ENCODE measurements at places on chromosomes 7 and 10.

GRCh38 chr10:52409928-52410327 lies 95.8 kb downstream of the DKK1 start:
- DNase-seq = no peak

- DNase-seq = no peak
Observed at GRCh38 chr7:129698516-129699418, 87.2 kb downstream of the NRF1 start.

GRCh38 chr7:91876391-91877133 lies 3.9 kb downstream of the MTERF1 start:
- DNase-seq = no peak

GRCh38 chr10:112624546-112625048 lies 177.6 kb downstream of the VTI1A start:
- no peak for DNase-seq

GRCh38 chr10:97659589-97659988 lies 19.1 kb downstream of the PI4K2A start:
- DNase-seq = no peak

DNA sequence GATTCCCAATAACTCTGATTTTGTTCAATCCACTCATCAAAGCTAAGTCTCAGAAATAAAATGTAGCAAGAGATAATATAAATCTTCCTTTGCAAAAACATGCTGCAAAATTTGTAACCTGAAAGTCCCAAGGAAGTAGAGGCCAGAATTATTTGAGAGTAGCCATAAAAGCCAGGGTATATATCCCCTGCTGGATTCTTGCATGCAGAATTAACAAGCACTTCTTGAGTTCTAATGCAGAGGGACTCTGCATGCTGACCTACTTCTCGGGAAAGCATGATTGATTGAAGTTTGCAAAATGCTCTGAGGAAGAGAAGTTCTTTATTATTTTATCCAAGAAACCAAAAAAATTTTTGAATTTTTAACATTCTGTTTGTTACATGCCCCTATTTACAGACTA lies 121.6 kb downstream of the THSD7A start:
- DNase-seq = no peak

DNA sequence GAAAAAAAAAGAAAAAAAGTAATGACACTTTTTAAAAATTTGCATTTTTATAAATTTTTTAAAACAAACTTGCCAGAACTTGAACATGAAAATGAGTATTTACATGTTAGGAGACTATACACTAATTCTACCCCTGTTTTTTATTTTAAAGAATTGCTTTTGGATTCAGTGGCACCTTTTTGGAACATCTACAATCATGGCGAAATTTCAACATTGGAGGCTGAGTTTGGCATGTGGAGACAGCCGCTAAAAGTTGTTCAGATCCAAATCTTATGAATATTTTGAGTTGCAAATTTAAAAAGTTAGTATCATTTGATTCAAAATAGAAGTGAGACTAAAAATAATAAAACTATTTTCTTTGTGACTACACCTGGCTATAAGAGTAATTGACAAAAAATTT lies 804.2 kb downstream of the MAGI2 start:
- no peak for DNase-seq

- DNase-seq = peak; percentile 58
Observed at GRCh38 chr10:114905450-114905849, 32.5 kb upstream of the TRUB1 start.

GRCh38 chr7:22864301-22864700 lies 41.7 kb upstream of the TOMM7 start:
- DNase-seq = no peak

DNA sequence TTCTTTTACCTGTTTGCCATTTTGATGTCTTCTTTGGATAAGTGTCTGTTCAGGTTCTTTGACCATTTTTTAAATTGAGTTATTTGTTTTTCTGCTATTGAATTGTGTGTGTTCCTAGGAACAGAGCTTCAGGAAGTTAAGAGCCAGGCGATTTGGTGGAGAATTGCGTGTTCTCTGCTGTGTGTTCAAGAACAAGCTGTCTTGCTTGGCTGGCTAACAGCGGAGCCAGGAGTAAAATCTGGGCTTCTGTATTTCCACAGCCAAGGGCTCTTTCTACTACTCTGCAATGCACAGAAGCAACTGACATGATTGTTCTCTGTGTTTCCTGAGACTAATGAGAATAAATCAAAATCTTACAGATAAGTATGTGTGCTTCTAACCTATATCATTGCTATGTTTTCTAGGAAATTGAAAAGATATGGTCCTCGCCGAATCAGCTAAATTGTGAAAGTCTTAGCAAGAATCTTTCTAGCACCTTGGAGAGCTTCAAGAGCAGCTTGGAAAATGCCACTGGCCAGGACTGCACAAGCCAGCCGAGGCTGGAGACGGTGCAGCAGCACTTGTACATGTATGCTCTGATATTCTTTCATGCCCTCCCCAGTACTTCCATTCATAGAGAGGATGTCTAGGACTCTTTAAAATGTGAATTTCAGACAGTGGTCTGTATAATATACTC lies 124.2 kb downstream of the ABCA13 start:
- DNase-seq = no peak

- DNase-seq = no peak
Observed at GRCh38 chr7:235576-236395, 43.4 kb downstream of the FAM20C start.

DNA sequence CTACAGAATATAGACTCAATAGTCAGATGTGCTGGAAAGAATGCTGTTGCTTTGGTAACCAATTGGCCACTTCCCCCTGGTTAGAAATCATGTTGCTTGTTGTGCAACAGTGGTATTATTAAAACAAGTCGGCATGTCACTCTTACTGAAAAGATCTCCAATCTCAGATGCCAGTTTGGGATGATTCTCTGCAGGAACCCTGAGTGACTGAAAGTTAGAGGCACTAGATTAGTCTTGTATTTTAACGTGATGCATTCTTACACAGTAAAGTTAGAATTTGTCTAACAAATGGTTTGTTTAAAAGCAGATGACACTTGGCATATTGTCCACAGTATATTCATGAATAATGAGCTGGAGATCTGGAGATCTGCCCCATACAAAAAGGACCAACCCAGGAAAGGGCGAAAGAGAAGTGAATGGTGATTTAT lies 287.6 kb downstream of the TWIST1 start:
- peak; percentile 63 for DNase-seq

All from NCI-H226 (cell line).